ENCODE measurements at places on chromosomes 2 and 18.
A peak's percentile ranks its signal among the peaks of the same experiment; 100 is the strongest.

DNA sequence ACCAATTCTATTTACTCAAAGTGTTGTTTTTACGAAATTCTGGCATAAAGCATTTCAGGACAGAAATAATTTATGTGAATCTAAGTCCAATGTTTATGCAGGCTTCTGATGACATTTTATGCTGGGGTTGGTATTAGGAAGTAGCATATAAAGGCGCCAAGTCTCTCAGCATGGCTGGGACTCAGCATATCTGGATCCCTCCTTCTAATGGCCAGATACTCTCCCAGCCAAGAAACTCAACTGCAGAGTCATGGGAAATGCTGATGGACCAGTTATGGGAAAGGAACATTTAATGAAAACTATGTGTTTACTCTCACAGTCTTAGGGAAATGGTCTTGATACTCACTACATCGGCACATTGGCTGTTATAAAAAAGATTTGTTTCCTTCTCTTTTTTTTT lies 392.2 kb downstream of the ARHGAP15 start:
- DNase-seq, result no peak

- DNase-seq, result peak; percentile 32
Observed at GRCh38 chr2:23445450-23445868, 60.5 kb downstream of the KLHL29 start.

- DNase-seq, result no peak
Observed at GRCh38 chr2:10814142-10814541, 1.6 kb upstream of the PDIA6 start.

GRCh38 chr2:7882296-7882695 lies 799.6 kb upstream of the ID2 start:
- no peak for DNase-seq

DNA sequence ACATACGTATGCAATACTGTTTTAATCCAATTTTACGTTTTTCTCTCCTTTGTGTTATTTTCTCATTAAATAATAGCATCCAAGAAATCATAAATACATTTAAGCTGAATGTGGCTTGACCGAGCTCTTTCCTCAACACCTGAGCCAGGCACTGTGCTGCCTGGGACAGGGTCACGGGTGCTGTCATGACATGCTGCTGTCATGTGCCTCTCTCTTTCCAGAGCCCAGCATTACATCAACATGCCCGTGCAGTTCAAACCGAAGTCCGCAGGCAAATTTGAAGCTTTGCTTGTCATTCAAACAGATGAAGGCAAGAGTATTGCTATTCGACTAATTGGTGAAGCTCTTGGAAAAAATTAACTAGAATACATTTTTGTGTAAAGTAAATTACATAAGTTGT lies 94.1 kb upstream of the LDLRAD4 start:
- DNase-seq, result no peak
